ENCODE measurements at places on chromosomes 1 and 21. TPM values are rescaled to one million over a fixed set of nuclear protein-coding genes. Genes with fewer than 3 reads are reported as not detected.
A peak's percentile ranks its signal among the peaks of the same experiment; 100 is the strongest.

OR10Z1 gene
- total RNA-seq: not detected

DNA sequence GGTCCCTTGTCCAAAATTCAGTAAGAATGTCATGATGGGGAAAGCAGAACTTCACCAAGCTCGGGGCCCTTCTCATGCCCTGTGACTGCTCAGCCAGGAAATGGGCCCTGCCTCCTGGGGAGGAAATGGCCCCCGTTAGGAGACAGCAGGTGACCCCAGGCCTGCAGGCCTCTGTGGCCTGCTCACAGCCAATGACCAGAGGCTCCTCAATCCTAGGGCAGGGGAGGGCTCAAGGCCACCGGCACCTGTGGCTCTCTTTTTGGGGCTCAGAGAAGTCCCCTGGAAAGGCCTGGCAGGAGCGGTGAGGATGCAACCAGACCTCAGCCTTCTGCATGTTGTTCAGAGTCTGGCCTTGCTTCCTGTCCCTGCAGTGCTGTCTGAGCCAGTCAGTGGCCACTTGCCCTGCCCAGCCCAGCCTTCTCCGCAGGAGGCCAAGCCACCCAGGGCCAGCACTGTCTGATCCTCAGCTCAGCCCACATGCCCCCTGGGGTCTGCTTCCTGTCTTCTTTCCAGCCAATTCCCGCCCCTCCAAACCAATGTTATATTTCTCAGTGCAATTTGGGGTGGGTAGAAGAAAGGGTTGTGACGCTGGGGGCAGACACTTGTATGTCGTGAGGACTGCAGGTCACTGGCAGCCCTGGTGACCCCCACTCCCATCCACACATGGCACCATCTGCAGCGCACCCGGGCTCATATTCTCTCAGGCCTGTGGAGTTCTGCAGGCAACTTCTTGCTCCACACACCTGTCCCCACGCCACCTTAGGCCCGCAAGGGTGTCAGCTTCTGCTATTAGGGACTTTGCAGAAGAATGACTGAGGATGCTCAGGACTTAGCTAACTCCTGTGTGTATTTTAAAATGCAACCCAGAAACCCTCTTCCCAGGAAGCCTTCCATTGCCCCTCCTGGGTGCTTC is 83.6 kb downstream of the ITPKB start:
- no peak overlapping the region for H3K4me3 ChIP-seq
- peak overlapping the region; percentile 59 for H3K27ac ChIP-seq
- H3K36me3 ChIP-seq: no peaks in the 10 kb centered on the region
- peaks cover 84% of the 10 kb centered on the region for H3K4me1 ChIP-seq
- no peak for DNase-seq

DNA sequence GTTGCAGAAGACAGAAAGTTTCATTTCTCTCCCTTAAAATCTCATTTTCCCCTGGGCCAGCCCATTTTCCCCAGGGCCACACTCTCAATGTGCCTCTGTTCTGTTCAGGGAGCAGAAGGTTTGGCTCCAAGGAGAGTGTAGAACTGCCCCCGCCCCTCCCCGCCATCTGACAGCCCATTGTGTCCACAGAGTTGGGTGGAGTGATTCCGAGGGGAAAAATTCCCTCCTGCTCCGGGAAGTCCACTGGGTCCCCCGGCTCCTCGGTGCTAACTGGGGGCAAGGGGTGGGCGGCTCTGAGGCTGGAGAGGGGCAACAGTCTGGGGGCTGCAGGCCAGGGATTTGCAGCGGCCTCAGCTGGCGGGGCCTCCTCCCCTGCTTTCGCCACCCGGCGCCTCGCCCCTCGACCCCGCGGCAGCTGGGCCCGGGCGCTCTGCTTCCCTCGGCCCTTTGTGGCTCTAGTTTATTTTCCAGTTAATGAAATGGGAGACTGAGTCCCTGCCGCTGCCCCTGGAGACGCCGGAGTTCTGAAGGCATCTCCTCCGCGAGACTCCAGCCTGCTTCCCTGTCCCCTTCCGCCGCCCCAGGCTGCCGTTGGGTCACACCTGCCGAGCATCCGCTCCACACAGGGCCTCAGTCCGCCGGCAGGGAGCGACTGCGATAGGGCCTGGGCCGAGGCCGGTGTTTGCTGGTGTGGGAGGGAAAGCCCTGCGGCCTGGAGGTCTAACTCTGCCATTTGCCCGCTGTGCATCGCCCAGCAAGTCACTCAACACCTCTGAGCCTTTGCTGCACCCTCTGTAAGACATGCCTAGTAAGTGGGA is 14.7 kb upstream of the KIRREL1 start:
- no peaks in the 10 kb centered on the region for H3K36me3 ChIP-seq
- DNase-seq: no peak
- H3K4me1 ChIP-seq: no peaks in the 10 kb centered on the region
- peaks cover 14% of the 10 kb centered on the region for H3K27me3 ChIP-seq
- peak overlapping the region; percentile 35 for H3K4me3 ChIP-seq

DNA sequence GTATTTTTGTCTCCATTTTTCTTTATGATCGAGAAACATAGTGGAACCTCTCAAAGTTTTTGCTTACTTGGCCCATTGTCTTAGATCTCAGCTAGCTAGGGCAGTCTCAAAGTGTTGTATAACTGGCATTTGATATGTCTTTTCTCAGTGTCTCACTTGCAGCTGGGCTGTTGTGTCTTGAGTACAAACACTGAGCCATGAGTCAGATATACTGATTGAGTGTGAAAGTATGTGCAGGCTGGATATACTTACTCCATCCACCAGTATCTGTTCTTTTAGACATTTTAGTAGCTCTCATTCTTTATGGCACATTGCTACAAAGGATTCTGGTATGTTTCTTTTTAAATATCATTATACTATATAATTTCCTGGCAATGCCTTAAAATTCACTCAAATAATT is 14.3 kb upstream of the GPR52 start:
- no peak overlapping the region for H3K27ac ChIP-seq
- no peaks in the 10 kb centered on the region for H3K4me1 ChIP-seq
- no peak overlapping the region for H3K4me3 ChIP-seq
- H3K36me3 ChIP-seq: no peaks in the 10 kb centered on the region
